ENCODE measurements at places on chromosomes 3 and 15.

- no peaks in the 10 kb centered on the region for H3K4me1 ChIP-seq
- H3K27ac ChIP-seq: no peak overlapping the region
- DNase-seq: no peak
- H3K36me3 ChIP-seq: no peaks in the 10 kb centered on the region
- no peak overlapping the region for H3K4me3 ChIP-seq
These were observed 79.0 kb downstream of the RPLP1 start for GRCh38 chr15:69531665-69532027.

DNA sequence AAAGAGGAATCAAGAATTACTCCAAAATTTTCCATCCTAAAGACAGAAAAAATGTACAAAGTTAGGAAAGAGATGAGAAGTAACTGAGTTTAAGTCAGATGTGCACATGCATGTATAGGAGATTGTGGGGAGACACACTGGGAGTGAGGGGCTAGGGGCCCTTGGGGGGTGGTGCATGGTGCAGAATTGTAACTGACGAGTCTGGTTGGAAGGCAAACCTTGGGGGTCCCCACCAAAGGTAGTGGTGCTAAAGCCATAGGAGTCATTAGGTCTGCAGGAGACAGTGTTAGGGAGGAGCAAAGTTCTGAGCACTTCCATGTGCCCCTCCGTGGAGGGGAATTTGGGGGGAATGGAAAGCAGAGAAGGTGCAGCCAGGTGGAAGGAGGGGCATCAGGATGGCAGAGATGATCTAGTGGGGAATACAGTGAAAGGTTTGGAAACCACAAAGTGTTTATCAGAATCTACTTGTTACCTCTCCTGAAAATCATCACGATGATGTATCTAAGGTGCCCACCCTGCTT, 37.5 kb upstream of the EPHB1 start:
- H3K36me3 ChIP-seq: no peaks in the 10 kb centered on the region
- H3K4me3 ChIP-seq: no peak overlapping the region
- H3K27me3 ChIP-seq: no peaks in the 10 kb centered on the region

- H3K27me3 ChIP-seq: peaks cover 18% of the 10 kb centered on the region
- no peaks in the 10 kb centered on the region for H3K36me3 ChIP-seq
- no peak overlapping the region for H3K4me3 ChIP-seq
- DNase-seq: no peak
- no peak overlapping the region for H3K27ac ChIP-seq
These were observed 5.1 kb downstream of the INSYN1 start for GRCh38 chr15:73747847-73748590.

GRCh38 chr15:27573805-27574485, 525.2 kb downstream of the OCA2 start:
- H3K4me3 ChIP-seq: no peak overlapping the region
- no peak for DNase-seq
- no peaks in the 10 kb centered on the region for H3K36me3 ChIP-seq
- no peak overlapping the region for H3K27ac ChIP-seq

DNA sequence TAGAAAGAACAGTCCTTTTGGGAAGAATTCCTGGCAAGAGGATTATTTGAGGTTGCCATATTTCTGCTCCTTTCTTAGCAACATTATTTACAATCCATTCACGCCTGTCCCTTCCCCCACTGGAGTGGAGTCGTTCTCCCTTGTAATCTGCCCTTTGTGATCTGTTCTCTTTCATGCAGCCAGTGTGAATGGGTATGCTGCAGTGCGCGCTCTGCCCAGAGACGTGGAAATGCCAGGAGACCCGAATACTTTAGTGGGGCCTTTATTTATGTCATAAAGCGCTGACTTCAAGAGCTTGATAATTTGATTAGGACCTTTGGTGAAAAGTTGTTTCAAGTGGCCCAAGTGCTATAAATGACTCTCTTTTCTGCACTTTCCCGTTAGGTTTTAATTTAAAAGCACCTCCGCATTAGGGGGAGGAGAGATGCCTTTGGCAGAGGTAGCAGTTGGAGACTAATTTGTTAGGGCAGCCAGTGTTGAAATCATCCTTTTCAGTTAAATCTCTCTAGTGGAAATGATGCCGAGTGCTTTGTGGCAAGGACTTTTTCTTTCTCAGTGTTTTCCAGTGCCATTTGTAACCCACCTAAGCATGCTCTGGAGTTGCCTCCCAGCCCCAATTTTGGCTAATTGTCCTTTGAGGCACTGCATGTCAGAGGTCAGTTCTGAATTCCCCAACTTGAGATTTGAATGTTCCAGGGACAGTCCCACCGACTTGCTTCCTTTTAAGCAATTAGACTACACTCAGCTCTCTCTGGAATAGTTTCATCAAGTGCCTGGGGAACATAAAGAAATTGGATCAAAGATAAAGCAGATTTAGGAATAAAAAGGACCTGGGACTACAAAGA, 52.4 kb downstream of the PSMD6 start:
- no peak overlapping the region for H3K4me3 ChIP-seq
- no peak for DNase-seq
- H3K27me3 ChIP-seq: no peaks in the 10 kb centered on the region
- H3K27ac ChIP-seq: peak overlapping the region; percentile 69
- H3K36me3 ChIP-seq: no peaks in the 10 kb centered on the region

DNA sequence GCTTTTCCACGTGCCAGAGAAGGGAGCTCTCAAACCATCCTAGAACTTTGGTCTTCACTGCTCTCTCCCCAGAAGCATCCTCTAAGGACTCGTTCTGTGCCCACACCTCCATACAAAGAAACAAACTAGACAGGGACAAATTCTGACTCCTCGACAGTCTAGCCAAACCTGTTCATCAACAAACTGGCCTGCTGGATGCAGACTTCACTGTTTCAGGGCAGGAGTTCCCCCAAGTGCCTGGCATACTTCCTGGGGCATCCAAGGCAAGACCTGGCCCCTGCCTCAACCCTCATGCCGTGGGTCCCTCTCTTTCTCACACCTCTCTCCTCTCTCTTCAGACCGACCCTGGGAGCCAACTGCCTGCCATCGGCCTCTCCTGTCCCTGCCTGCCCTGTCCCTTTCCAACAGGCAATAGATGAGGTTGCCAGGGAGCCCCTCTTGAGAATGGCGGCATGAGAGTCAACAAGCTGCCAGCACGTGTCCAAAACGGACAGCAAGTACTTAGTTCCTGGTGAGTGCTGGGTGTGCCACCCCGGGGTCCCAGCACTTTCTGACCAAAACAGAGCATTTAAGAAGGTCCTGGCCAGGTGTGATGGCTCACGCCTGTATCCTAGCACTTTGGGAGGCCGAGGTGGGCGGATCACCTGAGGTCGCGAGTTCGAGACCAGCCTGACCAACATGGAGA, 79.1 kb upstream of the HES1 start:
- no peaks in the 10 kb centered on the region for H3K4me1 ChIP-seq
- H3K27me3 ChIP-seq: no peaks in the 10 kb centered on the region
- no peak for DNase-seq
- no peak overlapping the region for H3K4me3 ChIP-seq
- H3K27ac ChIP-seq: no peak overlapping the region
- H3K36me3 ChIP-seq: no peaks in the 10 kb centered on the region

DNA sequence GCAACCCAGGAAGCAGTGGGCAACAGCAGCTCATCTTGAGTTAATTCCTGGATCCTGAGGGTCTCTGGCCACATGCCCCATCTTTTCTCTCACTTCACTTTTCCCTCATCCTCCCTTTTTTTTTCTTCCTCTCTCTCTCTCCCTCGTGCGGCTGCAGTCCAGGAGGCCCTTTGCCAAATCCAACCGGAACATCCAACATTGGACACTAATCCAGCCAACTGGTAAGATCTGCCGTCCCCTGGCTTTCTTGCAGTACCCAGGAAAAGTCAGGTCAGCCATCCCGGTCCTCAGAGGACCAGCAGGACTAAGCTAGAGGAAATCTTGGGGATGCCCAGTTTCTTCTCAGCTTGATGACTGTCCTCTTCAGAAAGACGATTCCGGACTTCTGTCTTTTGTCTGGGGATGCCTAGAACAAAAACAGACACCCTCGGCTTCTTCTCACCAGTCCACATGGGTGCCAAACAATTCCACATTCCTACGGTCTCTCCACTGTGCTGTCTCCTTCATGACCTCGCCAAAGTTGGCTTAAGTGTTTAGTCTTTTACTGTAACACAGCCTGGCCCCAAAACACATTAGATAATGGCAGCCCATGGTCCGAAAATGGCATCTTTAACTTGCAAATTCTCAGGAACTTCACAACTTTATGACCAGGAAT, 115.6 kb downstream of the GSK3B start:
- DNase-seq: no peak
- H3K27me3 ChIP-seq: no peaks in the 10 kb centered on the region

GRCh38 chr3:52779837-52780585, 2.6 kb downstream of the ITIH1 start:
- H3K4me1 ChIP-seq: no peaks in the 10 kb centered on the region
- no peak overlapping the region for H3K4me3 ChIP-seq
- no peak overlapping the region for H3K27ac ChIP-seq
- DNase-seq: no peak

GRCh38 chr15:74825866-74826265, 561 bp upstream of the CPLX3 start:
- H3K27ac ChIP-seq: no peak overlapping the region
- H3K27me3 ChIP-seq: peaks cover 5% of the 10 kb centered on the region
- H3K4me1 ChIP-seq: no peaks in the 10 kb centered on the region
- no peaks in the 10 kb centered on the region for H3K36me3 ChIP-seq
